Thoracic aorta (tissue), 2 donors: ENCODE measurements at places on chromosomes 2 and 18.

DNA sequence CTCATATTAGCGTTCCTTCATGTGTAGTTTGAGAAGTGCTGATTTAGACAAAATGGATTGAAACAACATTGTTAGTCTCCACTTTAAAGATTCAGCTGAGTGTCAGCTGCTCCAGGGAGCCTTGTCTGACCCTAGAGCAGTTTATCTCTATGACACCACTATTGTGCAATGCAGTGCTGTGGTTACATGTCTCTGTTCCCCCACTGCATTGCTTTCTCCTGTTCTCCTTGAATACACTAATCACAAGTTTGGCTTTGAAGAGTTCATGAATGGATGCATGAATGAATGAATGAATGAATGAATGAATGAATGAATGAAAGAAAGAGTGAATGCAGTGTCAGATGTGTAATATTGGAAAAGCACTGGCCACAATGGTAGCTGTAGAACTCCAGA is 38.3 kb downstream of the GCG start:
- no peaks in the 10 kb centered on the region for H3K27me3 ChIP-seq
- H3K4me3 ChIP-seq = no peak overlapping the region
- no peak overlapping the region for H3K27ac ChIP-seq
- H3K36me3 ChIP-seq = no peaks in the 10 kb centered on the region
- H3K4me1 ChIP-seq = peaks cover 20% of the 10 kb centered on the region

- DNase-seq = no peak
- H3K4me1 ChIP-seq = peaks cover 10% of the 10 kb centered on the region
- no peaks in the 10 kb centered on the region for H3K36me3 ChIP-seq
- no peaks in the 10 kb centered on the region for H3K27me3 ChIP-seq
- H3K27ac ChIP-seq = peak overlapping the region; percentile 32
- H3K4me3 ChIP-seq = no peak overlapping the region
These were observed 19.4 kb upstream of the RNF149 start for GRCh38 chr2:101327863-101328394.

GRCh38 chr2:172226244-172227061 is 123.8 kb upstream of the DLX2 start:
- no peaks in the 10 kb centered on the region for H3K36me3 ChIP-seq
- DNase-seq = no peak
- no peak overlapping the region for H3K4me3 ChIP-seq
- H3K27me3 ChIP-seq = no peaks in the 10 kb centered on the region

GRCh38 chr2:16187482-16187817 is 247.1 kb downstream of the MYCN start:
- H3K27me3 ChIP-seq = no peaks in the 10 kb centered on the region
- no peaks in the 10 kb centered on the region for H3K36me3 ChIP-seq
- H3K4me3 ChIP-seq = no peak overlapping the region
- no peak for DNase-seq
- no peak overlapping the region for H3K27ac ChIP-seq
- H3K4me1 ChIP-seq = no peaks in the 10 kb centered on the region

DNA sequence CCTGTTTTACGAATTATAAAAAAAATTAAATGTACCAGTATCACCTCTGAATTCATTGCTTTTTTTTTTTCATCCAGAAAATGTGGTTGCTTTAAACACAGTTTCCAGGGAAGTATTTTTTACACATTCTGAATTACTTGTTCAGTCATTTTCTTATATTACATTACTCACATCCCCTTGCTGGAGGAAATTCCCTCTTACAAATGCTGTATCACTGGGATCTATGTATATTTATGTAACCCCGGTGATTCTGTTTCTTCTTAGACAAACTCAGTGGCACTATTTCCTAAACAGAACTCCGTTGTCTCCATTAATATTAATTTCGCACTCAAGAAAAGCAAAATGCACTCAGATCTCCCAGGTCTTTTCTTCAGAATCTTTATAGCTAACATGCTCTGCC is 1078.5 kb upstream of the ZEB2 start:
- H3K36me3 ChIP-seq = no peaks in the 10 kb centered on the region
- H3K27ac ChIP-seq = no peak overlapping the region
- H3K27me3 ChIP-seq = no peaks in the 10 kb centered on the region
- no peak for DNase-seq
- no peak overlapping the region for H3K4me3 ChIP-seq

DNA sequence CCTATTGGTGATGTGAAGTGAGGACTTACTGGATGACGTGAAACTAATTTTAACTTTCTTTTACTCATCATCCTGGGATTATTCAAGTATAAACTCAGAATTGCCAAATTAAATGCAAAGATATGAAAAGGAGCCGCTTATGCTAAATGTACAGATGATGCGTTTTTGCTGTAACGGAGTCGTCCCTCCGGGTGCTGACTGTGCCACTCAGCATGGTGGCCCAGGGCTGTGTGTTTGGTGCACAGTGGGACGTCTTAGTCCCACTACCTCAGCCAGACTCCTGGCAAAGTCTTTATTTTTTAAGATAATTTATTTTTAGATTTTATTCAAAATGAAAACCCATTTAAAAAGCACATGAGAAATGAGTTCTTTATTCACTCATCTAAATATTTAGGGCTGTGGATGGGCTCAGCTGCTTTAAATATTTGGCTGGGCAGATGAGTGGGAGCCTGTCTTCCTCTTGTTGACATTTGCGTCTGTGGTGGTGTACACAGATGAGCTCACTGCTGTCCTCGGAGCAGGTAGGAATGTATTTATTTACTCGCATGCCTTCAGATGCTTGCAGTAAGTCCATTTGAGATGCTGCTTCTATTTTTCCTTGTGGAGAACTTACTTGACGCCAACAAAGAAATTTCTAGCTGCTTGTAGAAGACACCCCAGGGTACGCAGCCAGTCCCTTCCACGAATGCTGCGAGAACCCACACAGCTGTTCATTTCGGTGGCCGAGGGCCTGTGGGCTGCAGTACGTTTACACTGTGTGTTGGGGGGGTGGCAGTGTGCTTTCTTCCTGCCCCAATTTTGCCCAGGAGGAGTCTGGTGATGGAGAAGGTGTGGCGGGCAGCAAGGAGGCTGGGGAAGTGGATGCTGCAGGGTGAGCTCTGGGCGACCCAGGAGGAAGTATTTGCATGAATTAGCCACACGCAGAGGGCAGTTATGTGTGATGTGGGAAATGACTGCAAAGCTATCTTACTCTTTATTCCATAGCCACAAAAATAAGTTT is 105.0 kb downstream of the AGAP1 start:
- H3K27ac ChIP-seq = no peak overlapping the region
- no peaks in the 10 kb centered on the region for H3K27me3 ChIP-seq
- no peak for DNase-seq
- no peak overlapping the region for H3K4me3 ChIP-seq
- H3K36me3 ChIP-seq = no peaks in the 10 kb centered on the region
